Left lobe of liver (tissue), 2 donors: ENCODE measurements at places on chromosomes 5 and 9.

DNA sequence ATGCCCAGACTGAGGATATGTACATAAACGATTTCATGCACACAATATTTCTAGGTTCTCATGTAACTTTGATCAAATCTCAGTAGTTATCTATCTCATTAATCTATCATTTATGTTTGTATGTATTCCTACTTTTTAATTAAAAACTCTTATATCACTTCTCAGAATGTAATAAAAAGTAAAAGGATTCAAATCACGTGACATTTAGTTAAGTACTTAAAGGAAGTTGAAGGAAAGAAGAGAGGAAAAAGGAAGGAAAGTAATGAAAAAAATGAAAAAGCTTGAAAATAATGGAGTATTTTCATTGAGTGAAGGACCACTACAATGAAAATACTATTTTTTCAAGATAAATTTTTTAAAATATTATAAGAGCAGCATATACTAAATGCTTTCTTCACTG, 535.3 kb downstream of the PRDM9 start:
- DNase-seq, result no peak

DNA sequence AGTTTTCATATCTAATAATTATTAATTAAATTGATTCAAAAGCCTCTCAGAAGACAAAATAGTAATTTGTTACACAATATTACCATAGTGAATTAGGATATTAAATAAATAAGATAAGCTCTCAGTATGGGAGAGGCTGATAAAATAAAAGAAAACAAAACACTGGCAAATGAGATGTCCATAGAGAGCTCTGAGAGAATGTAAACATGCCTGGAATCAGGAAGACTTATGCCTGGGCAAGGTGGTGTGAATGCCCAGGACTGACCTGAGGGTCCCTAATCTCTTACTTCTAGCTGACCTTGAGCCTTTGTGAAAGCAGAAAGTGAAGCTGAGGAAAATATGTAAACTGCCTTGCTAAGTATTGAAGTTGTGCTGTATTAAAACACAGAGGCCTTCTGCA, 616.5 kb downstream of the PTPRD start:
- no peak for DNase-seq

- DNase-seq, result no peak
Measured at GRCh38 chr5:35158622-35159369, 71.5 kb downstream of the PRLR start.

- DNase-seq, result no peak
Measured at GRCh38 chr5:91977579-91977978, 594.5 kb upstream of the ARRDC3 start.
